NCI-H774 (cell line): ENCODE measurements at places on chromosomes 3 and 15.

GRCh38 chr3:131849616-131850015, 185.2 kb downstream of the CPNE4 start:
- no peak for DNase-seq

- DNase-seq = no peak
These were observed 129.8 kb downstream of the SATB1 start for GRCh38 chr3:18295171-18295920.

- DNase-seq = peak; percentile 70
These were observed at the start of gene CELSR3 for GRCh38 chr3:48662753-48663488. CELSR3 (minus strand) TSS chr3:48662886; CDS start chr3:48662634, 252 bp downstream.

DNA sequence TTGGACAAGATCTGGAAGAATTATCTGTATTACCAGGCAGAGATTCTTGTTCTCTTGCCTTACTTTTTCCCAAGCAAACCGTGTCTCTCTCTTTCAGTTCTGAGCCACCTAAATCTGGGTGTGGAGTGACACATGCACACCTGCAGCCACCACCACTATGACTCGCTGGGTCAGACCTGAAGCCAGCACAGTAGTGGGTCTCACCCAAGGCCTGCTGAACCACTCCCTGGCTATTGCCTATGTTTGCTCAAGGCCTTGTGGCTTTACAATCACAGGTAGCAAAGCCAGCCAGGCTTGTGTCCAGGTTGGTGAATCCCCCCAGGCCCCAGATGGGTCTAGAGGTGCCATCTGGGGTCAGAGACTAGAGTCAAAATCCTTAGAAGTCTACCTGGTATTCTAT, 28.7 kb upstream of the COPB2 start:
- no peak for DNase-seq

DNA sequence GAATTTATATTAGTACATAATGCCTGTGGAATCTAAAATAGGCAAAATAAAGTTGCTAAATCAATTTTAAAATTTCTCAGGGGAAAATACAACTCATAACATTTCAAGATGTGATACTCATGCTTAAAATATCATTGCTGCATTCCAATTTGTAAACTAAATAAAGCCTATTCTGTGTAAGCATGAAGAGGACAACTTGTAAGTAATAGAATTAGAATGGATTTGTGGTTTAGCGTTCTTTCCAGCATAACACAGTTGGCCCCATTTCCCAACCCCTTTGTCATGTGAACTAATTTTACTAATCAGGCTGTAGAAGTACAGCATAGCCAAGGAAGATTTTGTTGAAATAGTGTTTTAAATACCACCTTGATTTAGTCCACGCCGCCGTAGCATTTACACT, 437.2 kb downstream of the SI start:
- no peak for DNase-seq

GRCh38 chr3:127955728-127956127, 40.7 kb downstream of the KBTBD12 start:
- DNase-seq = no peak

- DNase-seq = no peak
These were observed 55.2 kb downstream of the PLD1 start for GRCh38 chr3:171755015-171755589.

- DNase-seq = no peak
These were observed 2.7 kb upstream of the PCCB start for GRCh38 chr3:136247436-136247835.

- no peak for DNase-seq
These were observed 813.8 kb downstream of the NR2F2 start for GRCh38 chr15:97144377-97144711.

- DNase-seq = no peak
These were observed 72.3 kb upstream of the TSPAN3 start for GRCh38 chr15:77143191-77143590.

GRCh38 chr15:62886431-62887071, 156.0 kb upstream of the TPM1 start:
- no peak for DNase-seq

GRCh38 chr15:50546566-50546965, at the start of gene USP50:
USP50 (minus strand) TSS chr15:50546666; CDS start chr15:50546525, 141 bp downstream.
- no peak for DNase-seq

GRCh38 chr3:19364148-19364547, 215.8 kb downstream of the KCNH8 start:
- DNase-seq = no peak

DNA sequence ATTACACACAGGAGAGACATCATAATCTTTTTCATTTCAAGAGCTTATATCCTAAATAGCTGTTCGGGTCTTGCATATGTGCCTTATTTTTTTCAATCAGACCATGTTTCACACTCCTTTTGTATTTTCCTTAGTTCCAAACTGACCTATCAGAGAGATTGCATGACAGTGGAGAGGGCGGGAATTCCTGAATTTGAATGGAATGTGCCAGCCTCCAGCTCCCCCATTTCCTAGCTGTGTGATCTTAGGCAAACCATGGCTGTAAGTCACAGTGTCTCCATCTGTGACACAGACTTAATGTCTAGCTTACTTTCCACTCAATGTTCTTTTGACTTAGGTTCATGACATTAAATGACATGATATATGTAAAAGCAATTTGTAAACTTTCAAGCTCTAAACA, 62.0 kb upstream of the CSTA start:
- DNase-seq = no peak

DNA sequence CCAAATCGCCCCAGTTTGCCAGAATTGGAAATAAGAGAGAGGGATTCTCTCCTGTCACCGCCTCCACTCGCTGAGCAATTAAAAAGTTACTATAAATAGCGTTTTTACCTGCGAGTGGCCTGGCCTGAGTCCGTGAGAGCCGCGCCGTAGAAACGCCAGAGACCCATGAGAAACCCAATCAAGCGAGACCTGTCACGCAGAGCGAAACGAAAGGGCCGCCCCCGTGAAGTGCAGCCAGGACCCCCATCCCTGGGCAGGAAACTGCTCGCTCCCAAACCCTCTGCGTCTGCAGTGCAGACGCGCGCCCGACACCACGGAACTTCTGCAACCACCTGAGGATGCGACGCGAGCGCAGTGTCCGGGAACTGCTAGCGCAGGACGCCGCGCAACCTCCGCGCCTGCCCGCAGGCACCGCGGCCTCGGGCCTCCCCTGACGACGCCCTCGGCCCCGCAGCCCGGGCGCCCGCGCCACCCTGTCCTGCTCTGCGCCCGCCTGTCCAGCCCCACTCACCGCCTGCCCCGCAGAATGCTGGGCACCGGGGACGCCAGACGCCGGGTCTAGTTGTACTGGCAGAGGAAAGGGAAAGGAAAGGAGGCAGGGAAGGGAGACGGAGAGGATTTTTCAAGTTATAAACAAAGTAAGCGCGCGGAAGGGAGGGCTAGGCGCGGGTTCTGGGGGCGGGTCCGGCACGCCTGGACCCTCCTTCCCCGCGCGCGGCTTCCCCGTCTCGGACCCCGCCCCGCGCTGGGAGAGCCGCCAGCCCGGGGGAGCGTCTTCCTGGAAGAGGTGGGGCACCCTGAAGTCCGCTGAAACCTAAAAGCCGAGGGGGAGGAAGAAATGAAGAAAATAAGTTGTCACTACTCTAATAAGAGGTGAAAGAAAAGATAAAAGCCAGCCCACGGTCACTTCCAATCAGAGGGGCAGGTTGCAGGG, at the start of gene PLSCR4:
TSS of gene PLSCR4 (minus strand) at position 657 of the 934 bp plus-strand sequence. CDS start 29,034 bp downstream, outside the sequence.
- DNase-seq = peak; percentile 74

- DNase-seq = no peak
These were observed 20.9 kb downstream of the RAB5A start for GRCh38 chr3:19967812-19968211.

DNA sequence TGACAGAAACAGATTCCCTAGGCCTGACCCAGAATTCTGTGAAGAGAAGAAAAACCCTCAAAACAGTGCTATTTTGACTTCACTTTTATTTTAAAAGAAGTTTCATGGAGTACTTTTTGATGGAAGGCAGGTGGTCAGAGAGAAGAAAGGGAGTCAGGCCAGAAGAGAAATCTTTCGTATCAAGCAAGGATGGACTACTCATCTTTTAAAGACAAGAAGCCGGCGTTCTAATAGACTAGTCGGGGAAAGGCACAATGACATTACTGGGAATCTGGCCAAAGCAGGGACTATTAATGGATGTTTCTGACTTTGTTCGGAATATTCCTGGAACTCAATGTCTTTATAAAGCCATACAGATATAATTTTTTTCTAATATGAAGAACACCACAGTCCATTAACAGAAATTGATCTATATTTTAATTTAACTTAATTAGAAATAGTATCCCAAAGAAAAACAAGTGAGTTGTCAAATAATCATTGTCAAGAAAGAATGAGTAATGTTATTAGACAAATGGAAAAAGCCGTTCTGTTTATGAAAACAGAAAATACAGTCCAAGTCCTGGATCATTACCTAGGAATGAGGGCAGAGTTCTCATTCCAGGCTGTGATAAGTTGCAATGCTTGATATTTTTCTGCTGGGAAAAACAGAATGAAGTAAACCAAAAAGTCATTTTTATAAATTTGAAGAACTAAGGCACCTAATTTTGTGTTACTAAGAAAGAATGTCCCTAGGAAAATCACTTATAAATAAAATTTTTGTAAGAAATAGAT, 23.7 kb upstream of the PCOLCE2 start:
- no peak for DNase-seq

DNA sequence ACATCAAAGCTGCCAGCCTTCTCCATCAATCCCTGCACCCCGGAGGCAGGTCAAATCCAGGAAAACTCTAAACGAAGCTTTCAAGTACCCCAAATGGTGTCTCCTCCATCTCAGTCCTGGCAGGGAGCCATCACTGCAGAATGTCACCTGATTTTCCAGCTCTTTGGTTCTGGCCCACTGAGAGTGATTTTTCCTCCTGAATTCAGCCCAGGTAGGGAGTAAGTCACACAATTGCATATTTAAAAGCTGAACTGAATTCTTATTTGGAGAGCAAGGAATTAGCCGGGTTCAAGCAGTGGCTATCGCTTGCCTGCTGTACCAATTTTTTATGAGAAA, 5.3 kb downstream of the RFTN1 start:
- DNase-seq = no peak

- DNase-seq = no peak
These were observed 2.6 kb downstream of the TSEN2 start for GRCh38 chr3:12486916-12487315.

- no peak for DNase-seq
These were observed 74.9 kb downstream of the FAM43A start for GRCh38 chr3:194760494-194761137.

GRCh38 chr15:50135031-50135551, 16.1 kb upstream of the ATP8B4 start:
- DNase-seq = no peak

GRCh38 chr3:151037746-151038477, 47.6 kb upstream of the MED12L start:
- peak; percentile 16 for DNase-seq

- DNase-seq = no peak
These were observed 39.0 kb upstream of the MYO5C start for GRCh38 chr15:52334491-52335160.

DNA sequence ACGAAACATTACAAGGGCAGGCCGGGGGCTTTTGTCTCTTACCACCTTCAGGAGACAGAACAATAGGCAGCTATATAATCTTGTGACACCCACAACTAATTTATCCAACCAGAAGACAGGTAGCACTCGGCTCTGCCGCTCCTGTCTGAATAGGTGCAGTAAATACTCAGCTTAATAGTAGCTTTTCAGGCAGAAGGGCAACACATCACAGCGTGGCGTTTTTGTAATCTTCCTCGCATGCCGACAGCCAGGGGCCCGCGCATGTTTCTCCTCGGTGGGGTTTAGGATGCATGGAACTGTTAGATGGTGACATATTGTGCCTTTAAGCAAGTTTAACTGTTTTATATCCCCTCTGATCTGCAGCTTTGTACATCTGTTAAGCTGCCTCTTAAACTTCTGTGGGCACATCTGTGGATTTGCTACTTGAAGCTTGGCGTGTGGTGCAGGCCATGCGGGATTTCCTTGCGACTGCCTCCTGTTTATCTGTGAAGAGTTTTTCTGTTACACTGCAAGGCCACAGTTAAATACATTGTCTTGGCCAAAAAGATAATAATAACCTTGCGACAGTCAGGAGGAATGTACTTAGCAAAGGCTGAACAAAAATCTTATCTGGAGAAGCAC, 123.2 kb upstream of the BNIP2 start:
- peak; percentile 7 for DNase-seq
